A172 (cell line): ENCODE measurements at places on chromosomes 3 and 15.

DNA sequence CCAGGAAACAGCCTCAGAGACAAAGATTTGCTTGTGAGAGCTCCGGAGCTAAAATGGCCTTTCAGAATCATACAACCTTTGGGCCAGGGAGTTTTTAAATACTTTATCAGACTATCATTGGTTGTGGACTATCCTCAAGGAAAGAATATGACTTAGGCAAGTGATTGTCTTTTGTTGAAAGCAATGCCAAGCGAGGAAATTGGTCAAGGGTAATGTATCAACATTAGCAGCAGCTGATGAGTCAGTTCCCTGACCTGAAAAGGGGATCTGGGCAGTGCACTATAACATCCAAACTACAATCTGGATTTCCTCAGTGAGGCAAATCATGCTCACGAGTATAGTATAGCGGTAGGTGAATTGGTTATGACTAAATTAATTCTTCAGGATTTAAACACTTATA lies 303.6 kb downstream of the LSAMP start:
- DNase-seq: no peak

GRCh38 chr3:11096266-11097139 lies 57.8 kb upstream of the HRH1 start:
- DNase-seq: peak; percentile 91

GRCh38 chr3:139378587-139379241 lies 10.7 kb downstream of the COPB2 start:
- DNase-seq: no peak

- no peak for DNase-seq
Observed at GRCh38 chr3:4261406-4261805, 41.8 kb upstream of the SETMAR start.

- DNase-seq: no peak
Observed at GRCh38 chr3:52054661-52055511, 1.5 kb downstream of the DUSP7 start.

- peak; percentile 38 for DNase-seq
Observed at GRCh38 chr3:14177580-14178246, 688 bp downstream of the XPC start.

- no peak for DNase-seq
Observed at GRCh38 chr3:195696632-195697278, 24.0 kb upstream of the MUC20 start.

- DNase-seq: no peak
Observed at GRCh38 chr3:170226426-170226960, 4.3 kb downstream of the PRKCI start.

GRCh38 chr3:192986379-192986778 lies 68.7 kb upstream of the MB21D2 start:
- no peak for DNase-seq

- DNase-seq: no peak
Observed at GRCh38 chr3:173770011-173770410, 372.5 kb downstream of the NLGN1 start.

DNA sequence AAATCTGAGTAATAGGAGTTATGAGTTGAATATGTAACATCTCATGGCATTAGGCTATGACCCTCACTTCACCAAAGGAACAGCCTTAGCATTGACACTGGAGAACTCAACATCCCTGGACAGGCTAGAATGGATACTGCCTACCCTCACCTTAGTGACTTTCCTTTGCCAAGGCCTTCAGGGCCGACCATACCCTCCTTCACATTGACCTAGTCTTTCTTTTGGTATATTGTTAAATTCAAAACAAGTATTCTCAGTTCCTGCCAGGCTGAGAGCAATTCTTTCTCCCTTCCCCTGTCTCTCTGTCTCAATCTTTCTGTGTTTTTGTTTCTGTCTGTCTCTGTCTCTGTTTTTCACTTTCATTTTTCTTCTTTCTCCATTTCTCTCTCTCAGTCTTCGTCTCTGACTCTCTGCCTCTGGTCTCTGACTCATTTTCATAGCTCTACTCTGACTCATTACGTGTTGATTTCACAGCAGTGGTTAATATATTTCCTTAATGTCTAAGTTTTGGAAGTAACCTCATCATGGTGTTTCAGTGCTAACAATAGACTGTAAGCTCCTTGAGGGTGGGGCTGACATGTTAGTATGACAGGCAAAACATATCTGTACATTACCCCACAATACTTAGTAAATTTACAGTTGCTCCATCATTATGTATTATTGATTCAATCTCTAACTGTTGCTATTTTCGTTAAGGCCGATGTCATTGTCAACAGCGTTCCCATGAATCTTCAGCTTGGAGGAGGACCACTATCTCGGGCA lies 32.5 kb downstream of the PARP15 start:
- DNase-seq: peak; percentile 79
